ENCODE measurements at places on chromosomes 3 and 15. TPM values are rescaled to one million over a fixed set of nuclear protein-coding genes. Genes with fewer than 3 reads are reported as not detected.

Gene BLM
- total RNA-seq = 0.80 TPM

DNA sequence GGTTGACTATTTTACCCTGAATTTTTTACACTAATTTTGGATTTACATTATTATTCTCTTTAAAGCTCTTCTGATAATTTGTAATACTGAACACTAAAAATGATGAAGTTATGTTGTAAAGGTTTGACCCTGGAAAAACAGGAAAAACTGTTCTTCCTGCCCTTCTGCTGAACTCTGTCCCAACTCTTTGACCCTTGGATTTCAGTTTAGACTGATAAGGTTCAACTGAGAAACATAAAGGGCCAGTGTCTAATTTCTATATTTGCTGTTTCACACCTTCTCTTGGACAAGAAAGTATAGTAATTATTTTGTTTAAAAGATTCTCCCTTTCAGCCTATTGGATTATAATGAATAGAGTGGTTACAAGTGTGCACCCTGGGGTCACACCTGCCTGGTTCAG lies 12.8 kb upstream of the TMOD3 start:
- H3K4me1 ChIP-seq = no peaks in the 10 kb centered on the region
- H3K27me3 ChIP-seq = no peaks in the 10 kb centered on the region
- no peak overlapping the region for H3K27ac ChIP-seq
- no peak overlapping the region for H3K4me3 ChIP-seq

- H3K4me1 ChIP-seq = peaks cover 33% of the 10 kb centered on the region
- DNase-seq = no peak
- no peak overlapping the region for H3K27ac ChIP-seq
- peaks cover 80% of the 10 kb centered on the region for H3K36me3 ChIP-seq
- no peak overlapping the region for H3K4me3 ChIP-seq
- H3K27me3 ChIP-seq = no peaks in the 10 kb centered on the region
Measured at GRCh38 chr3:128814519-128815317, 64.7 kb upstream of the ACAD9 start.

- H3K27ac ChIP-seq = no peak overlapping the region
- no peak for DNase-seq
- no peaks in the 10 kb centered on the region for H3K27me3 ChIP-seq
- H3K4me3 ChIP-seq = no peak overlapping the region
- H3K36me3 ChIP-seq = no peaks in the 10 kb centered on the region
- H3K4me1 ChIP-seq = no peaks in the 10 kb centered on the region
Measured at GRCh38 chr15:101397521-101398003, 91.9 kb downstream of the PCSK6 start.

DNA sequence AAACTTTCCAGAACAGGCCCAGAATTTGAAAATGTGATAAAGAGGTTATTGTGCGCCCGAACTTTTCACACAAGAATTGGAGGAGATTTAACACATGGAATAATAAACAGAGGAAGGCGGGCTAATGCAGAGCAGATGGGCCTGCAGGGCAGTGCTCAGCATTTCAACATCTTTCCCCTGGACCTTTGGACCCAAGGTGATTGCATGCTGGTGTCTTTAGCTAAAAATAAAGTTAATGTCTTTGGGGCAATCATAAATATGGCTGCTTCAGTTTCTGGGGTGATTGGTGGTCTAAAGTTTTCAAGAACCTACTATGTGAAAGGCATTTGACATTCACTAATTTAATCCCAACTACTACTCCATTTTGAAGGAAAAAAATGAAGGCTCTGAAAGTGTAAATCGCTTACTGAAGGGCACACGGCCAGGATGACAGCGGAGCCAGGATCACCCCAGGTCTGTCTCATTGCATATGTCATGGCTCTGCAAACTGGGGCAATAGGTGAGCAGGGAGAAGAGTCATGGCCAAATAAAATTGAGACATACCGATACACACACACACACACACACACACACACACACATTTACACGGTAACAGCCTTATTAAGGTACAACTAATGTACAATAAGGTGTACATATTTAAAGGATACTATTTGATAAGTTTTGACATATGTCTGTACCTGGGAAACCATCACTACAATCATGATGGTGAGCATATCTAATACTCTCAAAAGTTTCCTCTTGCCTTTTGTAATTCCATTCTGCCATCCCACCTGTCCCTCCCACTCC lies 243.1 kb upstream of the LRRFIP2 start:
- H3K36me3 ChIP-seq = peaks cover 75% of the 10 kb centered on the region
- DNase-seq = no peak
- no peak overlapping the region for H3K27ac ChIP-seq
- no peaks in the 10 kb centered on the region for H3K4me1 ChIP-seq
- H3K4me3 ChIP-seq = no peak overlapping the region
- H3K27me3 ChIP-seq = no peaks in the 10 kb centered on the region

DNA sequence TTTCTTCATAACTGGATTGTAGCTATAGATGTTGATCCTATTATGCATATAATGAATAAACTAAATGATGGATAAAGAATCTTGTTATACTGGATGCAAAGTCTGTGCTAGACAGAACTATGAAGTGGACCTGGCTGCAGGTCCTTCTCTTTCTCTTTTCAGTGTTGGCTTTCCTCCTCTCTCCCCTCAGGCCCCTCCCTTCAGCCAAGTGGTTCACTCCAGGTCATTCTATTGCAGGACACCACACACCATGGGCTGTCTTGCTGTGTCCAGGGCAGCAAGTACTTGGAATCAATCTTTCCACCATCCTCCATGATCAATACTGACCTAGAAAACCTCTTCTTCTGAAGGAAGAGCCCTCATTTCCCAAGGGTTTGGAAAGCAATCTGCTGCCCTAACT lies 20.3 kb downstream of the EIF4E3 start:
- no peak overlapping the region for H3K4me3 ChIP-seq
- H3K36me3 ChIP-seq = no peaks in the 10 kb centered on the region
- H3K4me1 ChIP-seq = peaks cover 6% of the 10 kb centered on the region
- DNase-seq = no peak

DNA sequence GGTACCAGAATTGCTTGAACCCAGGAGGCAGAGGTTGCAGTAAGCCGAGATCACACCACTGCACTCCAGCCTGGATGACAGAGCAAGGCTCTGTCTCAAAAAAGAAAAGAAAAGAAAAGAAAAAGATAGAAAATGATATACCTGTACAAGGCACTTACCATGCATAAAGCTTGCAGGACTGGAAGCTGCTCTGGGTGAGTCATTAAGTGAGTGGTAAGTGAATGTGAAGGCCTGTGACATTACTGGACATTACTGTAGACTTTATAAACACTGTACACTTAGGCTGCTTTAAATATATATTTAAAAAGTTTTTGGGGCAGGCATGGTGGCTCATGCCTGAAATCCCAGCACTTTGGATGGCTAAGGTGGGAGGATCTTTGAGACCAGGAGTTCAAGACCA lies 99.2 kb downstream of the SLMAP start:
- H3K36me3 ChIP-seq = peaks cover 42% of the 10 kb centered on the region
- H3K27me3 ChIP-seq = no peaks in the 10 kb centered on the region
- DNase-seq = no peak
- no peak overlapping the region for H3K4me3 ChIP-seq
- no peak overlapping the region for H3K27ac ChIP-seq

DNA sequence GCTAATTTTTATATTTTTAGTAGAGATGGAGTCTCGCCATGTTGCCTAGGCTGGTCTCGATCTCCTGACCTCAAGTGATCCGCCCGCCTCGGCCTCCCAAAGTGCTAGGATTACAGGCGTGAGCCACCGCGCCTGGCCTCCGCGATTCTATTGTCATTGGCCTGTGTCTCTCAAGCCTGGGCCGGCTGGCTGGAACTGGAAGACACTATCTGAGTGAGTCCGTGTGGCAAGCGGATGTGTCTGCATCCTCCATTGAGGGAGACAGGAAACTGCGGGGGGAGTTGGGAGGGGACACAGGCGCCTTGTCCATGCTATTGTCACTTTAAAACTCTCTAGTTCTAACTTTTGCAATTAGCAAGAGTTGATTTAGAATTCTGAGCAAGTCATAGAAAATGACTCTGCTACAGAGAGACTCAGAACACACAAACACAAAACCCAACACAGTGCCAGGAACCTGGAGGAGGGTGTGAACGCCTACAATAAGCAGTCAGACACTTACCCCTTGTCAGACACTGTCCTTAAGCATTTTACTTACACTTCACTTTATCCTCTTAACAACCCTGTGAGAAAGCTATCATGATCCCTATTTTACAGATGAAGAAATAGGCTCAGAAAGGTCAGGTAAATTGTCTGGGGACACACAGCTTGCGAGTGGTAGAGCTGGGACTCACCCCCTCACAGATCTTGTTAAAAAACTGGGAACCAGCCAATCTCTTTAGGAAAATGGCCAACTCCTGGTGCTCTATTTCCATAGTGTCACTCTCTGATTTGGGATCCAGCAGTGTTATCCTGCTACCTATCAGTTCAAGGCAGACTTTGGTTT lies 38.7 kb downstream of the ANP32A start:
- no peaks in the 10 kb centered on the region for H3K27me3 ChIP-seq
- H3K36me3 ChIP-seq = peaks cover 83% of the 10 kb centered on the region
- DNase-seq = no peak
- peak overlapping the region; percentile 11 for H3K27ac ChIP-seq
- peaks cover 10% of the 10 kb centered on the region for H3K4me1 ChIP-seq
- no peak overlapping the region for H3K4me3 ChIP-seq

- H3K36me3 ChIP-seq = no peaks in the 10 kb centered on the region
- peak overlapping the region; percentile 74 for H3K4me3 ChIP-seq
- H3K27ac ChIP-seq = peak overlapping the region; percentile 97
Measured at GRCh38 chr15:29270169-29270955, 740 bp upstream of the NSMCE3 start.

- H3K4me1 ChIP-seq = peaks cover 16% of the 10 kb centered on the region
- H3K27ac ChIP-seq = no peak overlapping the region
- H3K27me3 ChIP-seq = no peaks in the 10 kb centered on the region
- H3K36me3 ChIP-seq = no peaks in the 10 kb centered on the region
- DNase-seq = no peak
Measured at GRCh38 chr15:45161666-45162065, 26.1 kb downstream of the SHF start.

DNA sequence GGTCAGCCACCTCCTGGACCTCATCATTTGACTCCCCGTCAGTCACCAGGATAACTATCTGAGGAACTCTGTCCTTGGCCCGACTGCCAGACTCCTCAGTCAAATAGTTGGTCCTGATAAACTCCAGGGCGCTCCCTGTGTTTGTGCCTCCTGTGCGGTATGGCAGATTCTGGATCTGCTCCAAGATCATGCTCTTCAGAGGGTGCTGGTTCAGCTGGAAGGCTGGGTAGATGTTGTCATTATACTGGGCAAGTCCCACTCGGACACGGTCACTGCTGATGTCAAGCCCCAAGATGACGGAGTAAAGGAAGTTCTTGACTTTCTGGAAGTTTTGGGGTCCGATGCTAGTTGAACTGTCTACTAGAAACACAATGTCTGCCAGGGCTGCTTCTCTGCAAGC lies 31.1 kb upstream of the CAPN7 start:
- no peak overlapping the region for H3K4me3 ChIP-seq
- H3K27ac ChIP-seq = no peak overlapping the region
- DNase-seq = no peak
- H3K4me1 ChIP-seq = peaks cover 12% of the 10 kb centered on the region
- H3K36me3 ChIP-seq = no peaks in the 10 kb centered on the region
- no peaks in the 10 kb centered on the region for H3K27me3 ChIP-seq

DNA sequence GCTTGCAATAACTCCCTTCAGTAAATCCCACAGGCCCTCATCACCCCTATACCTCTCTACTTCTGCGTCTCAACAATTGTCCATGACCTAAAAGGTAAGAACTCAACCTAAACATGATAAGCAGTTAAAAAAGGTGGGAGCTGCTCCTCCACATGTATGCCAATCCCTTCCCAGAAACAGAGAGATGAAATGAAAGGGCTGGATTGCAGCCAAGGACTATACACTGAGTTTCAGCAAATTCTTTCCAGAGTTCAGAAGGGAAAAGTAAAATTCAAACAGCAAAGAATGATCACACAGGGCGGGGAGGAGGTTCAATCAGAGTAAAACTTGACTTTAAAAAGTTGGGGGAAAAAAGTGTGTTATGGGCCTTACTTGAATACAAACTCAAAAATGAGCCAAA lies 27.5 kb downstream of the PLOD2 start:
- no peaks in the 10 kb centered on the region for H3K27me3 ChIP-seq
- H3K36me3 ChIP-seq = no peaks in the 10 kb centered on the region
- DNase-seq = no peak
- peak overlapping the region; percentile 46 for H3K27ac ChIP-seq
- peaks cover 62% of the 10 kb centered on the region for H3K4me1 ChIP-seq

- no peaks in the 10 kb centered on the region for H3K27me3 ChIP-seq
- H3K4me3 ChIP-seq = no peak overlapping the region
- H3K36me3 ChIP-seq = no peaks in the 10 kb centered on the region
Measured at GRCh38 chr15:56759450-56759845, 26.1 kb upstream of the ZNF280D start.

Gene FILIP1L
- total RNA-seq = 120 TPM

Gene PIK3CA
- total RNA-seq = 47.5 TPM

Gene CCR4
- total RNA-seq = not detected

- DNase-seq = no peak
- no peak overlapping the region for H3K4me3 ChIP-seq
- no peaks in the 10 kb centered on the region for H3K27me3 ChIP-seq
- no peaks in the 10 kb centered on the region for H3K4me1 ChIP-seq
- H3K27ac ChIP-seq = peak overlapping the region; percentile 50
Measured at GRCh38 chr3:176906046-176906905, 291.0 kb downstream of the TBL1XR1 start.

DNA sequence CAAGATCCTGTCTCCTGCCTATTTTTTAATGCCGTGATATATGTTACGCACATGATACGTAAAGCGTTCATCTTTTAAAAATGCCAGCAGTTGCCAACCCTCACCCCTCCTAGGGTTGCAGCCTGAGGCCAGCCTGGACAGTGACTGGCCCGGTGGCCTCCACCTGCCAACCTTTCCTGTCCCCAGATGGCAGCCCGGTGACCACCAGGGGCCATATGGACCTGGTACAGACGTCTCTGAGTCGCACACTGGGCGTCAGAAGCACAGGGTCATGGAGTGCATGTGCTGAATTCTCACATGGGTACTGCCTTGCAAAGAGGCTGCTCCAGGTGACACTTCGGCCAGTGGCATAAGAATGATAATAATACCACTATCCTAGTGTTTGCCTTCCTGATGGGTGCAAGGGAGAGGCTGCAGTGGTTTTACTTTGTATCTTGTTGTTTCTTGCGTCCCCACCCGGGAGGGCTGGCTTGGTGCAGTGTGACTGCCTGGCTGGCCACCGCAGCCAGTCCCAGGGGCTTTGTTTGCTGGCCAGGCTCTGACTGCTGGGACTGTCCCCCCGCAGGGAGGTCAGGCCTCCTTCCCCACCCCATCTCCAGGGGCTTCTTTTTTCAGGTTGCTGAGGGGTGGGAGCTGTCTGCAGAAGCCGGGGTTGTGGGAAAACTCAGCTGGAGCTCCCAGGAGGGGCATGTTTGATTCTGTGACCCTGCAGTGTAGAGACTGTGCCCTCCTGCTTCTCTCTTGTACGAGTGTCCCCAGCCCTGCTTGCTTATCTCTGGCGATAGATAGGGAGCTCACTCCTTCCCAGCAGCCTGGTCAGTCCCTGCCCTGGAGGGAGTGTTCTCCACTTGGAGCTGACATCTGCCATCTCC lies 16.9 kb downstream of the FBLN2 start:
- H3K27me3 ChIP-seq = no peaks in the 10 kb centered on the region
- no peak for DNase-seq
- peaks cover 55% of the 10 kb centered on the region for H3K4me1 ChIP-seq
- no peaks in the 10 kb centered on the region for H3K36me3 ChIP-seq
- no peak overlapping the region for H3K27ac ChIP-seq
